ENCODE measurements at places on chromosomes 6 and 20.

GRCh38 chr6:18165751-18166150, 10.5 kb downstream of the KDM1B start:
- DNase-seq = no peak

DNA sequence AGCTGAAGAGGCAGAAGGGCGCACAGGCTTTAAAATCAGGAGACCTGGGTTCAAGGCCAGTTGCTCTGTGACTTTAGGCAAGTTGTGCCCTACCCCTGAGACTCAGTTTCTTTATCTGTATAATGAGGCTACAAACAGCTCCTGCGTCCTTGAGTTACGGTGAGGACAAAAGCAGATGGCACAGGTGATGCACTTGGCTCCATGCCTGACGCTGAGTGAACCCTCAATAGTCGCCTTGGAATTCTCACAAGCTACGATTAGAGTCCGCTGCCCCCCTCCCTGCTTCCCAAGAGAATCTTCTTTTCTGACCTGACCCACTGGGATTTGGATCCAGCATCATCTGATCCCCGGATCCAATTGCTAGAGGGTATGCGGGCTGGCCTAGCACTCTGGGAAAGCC, 6.4 kb downstream of the KCNG1 start:
- no peak for DNase-seq

DNA sequence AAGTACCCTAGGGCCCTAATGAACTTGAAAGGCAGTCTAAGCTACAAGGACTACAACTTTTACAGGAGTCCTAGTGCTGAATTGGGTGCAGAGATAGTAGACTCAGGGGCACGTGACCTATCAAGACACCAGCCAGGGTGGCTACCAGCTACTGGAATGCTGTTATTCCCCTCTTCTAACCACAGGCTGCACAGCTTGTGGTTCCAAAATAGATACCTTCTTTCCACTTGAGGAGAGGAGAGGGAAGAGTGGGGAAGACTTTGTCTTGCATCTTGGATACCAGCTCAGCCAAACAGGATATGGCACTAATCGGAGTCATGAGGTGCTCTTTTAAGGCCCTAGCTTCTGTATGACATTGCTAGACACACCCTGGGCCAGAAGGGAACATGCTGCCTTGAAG, 60.0 kb upstream of the MTRF1L start:
- DNase-seq = no peak

DNA sequence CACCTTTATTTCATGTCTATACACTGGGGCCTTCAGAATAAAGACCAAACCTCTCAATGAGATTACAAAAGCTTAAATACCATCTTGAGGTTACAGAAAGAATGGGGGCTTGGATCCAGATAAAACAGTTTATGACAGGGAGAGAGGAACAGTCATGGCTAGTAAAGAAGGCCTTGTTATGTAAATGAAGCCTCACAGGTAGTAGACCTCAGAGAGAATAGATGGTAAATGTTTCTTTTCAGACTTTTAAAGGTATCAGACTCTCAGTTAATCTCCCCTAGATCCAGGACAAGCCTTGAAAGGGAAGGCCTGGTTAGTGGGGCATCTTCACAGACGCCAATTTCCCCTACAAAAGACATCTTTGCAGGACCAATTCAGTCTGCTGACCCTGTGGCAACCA, 1325.6 kb downstream of the HACE1 start:
- no peak for DNase-seq

DNA sequence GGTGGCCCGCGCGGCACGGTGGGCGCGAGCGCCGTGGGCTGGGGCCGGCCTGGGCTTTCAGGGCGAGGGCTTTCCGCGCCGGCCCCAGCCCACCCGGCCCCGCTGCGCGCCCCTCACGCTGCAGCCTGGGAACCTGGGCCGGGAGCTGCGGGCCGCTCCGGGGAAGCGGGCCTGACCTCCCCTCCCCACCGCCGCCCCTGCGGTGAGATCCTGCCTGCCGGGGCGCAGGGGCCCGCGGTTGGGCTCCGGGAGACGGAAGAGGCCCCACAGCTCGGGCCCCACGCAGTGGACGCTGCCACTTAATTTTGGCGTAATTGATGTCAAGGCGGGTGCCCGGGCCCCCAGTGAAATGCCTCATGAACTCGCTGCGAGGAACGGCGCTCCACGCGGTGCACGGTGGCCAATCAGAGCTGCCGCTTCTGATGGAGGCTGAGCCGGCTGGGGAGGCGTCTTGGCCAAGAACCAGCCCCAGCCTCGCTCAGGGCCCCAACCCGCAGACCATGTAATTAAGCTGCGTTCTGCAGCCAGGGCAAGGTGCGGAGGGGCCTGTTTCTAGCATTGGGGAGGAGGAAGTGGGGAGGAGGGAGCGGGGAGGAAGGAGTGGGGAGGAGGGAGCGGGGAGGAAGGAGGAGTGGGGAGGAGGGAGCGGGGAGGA, 96.1 kb upstream of the BHLHE23 start:
- no peak for DNase-seq

DNA sequence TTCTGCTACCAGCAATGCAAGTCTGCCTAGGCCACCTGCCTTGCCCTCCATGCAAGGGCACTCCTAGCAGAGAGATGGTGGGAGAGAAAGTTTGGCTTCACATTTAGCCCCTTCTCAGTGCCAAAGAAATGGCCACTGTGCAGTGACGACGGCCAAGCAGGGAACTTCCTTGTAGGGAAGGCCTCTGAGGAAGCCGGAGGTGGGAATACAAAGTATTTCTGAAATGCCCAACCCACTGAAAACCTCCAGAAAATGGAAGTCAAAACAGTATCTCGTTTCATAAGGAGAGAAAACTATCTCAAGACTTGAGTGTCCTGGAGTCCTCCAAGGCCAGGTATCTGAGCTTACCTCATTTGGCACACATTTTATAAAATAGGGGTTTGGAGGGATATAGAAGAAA, 42.7 kb downstream of the JAG1 start:
- no peak for DNase-seq

DNA sequence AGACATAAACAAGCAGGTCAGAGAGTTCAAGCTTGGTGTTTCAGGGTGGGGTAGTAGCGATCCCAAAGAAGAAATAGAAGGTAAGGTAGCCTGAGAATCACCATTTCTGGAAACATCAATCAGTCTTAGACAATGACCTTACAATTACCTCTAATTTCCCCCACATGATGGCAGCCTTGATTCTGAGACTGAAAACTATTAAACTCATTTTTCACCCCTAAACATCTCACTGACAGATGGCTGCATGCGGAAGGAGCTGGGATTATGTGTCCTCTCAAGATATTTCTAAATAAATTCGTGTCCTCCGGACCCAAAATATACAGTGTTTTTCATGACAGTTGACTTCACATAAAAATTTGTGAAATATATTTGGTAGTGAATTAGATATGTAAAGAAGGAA, 61.0 kb downstream of the KIF6 start:
- DNase-seq = no peak

GRCh38 chr20:59804347-59804746, 129.1 kb downstream of the SYCP2 start:
- peak; percentile 1 for DNase-seq

- DNase-seq = no peak
These were observed at the start of gene ADAM33 for GRCh38 chr20:3681931-3682781. Gene ADAM33, minus strand, starts transcription at chr20:3682010. Its CDS starts 6 bp downstream, at chr20:3682004.

DNA sequence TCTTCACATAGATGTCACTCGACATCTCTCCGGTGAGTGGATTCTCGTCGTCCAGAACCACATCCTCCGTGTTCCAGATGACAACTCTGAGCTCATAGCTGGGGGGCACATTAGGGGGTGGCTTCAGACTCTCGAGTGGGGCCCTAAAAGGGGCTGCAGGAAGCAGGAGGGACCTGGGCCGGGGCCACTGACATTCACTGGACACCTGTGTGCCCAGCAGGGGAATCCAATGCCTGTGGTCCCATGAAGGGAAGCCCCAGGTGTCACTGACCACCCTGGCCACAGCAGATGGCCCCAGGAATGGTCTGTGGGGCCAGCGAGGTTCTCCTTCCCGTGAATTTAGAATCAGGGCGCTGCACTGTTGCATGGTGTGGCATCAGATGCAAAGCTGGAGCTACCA, 18.7 kb downstream of the ERGIC3 start:
- DNase-seq = peak; percentile 27

DNA sequence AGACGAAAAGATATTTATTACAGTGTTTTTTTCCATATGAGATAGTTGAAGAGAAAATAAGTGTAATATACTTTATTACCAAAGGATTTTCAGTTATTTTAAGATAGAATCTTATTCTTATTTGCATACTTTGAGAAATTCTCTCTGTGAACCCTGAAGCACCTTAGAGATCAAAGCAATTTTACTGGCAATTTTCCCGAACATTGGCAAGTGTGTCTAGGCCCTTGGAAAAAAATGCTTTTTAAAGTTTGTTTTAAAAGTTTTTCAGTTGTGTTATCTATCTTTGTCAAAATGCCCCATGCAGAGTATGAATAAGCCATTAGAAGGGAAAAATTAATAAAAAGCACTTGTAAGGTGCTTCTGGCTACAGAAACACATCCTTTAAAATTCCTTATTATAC, 276.8 kb upstream of the HSF2 start:
- DNase-seq = no peak

DNA sequence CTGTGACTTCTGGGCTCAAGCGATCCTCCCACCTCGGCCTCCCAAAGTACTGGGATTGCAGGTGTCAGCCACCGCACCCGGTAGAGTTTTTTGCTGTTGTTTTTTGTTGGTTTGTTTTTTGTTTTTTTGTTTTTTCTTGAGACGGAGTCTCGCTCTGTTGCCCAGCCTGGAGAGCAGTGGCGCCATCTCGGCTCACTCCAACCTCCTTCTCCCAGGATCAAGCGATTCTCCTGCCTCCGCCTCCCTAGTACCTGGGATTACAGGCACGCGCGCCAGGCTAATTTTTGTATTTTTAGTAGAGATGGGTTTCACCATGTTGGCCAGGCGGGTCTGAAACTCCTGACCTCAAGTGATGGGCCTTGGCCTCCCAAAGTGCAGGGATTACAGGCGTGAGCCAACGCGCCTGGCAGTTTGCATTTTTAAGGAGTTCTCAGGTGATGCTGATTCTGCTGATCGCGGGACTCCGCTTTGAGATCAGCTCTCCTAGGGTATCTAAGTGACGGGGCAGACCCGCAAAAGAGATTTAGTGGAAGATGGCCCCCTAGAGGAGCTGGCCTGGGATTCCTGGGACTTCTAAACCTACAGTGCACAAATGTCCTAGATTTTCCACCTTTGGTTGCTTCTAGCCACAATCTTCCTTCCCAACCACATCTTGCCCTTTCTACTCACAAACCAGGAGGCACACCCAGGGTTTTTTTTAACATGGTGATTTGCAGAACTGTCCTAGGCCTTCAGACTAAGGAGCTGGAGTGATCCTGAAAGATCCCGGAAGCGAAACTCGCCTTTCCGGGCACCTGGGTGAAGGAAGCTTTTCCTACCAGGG, 45.2 kb downstream of the DPPA5 start:
- peak; percentile 66 for DNase-seq

GRCh38 chr6:81067057-81067456, 685.4 kb downstream of the TENT5A start:
- DNase-seq = no peak

GRCh38 chr20:41232973-41233926, 84.3 kb downstream of the ZHX3 start:
- DNase-seq = no peak

GRCh38 chr6:150992262-150992661, 126.8 kb downstream of the MTHFD1L start:
- DNase-seq = no peak

DNA sequence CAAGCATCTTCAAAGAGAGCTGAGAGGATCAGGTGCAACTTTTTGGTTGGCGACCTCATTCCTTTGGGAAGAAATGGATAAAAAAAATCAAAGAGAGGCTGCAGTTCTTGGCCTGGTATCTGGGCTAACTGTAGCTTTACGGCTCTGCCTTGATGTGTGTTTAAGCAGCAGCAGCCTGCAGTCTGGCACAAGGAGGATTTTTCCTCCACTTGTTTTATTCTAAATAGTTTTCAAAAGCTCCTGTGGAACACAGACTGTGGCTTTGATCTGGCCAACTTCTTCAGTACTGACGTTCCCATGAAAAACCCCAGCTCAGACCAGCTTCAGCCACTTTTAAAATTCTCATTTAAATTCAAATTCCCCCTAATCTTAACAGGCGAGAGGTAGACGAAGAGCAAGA, 137.3 kb downstream of the HDGFL1 start:
- no peak for DNase-seq

- no peak for DNase-seq
These were observed 526.8 kb downstream of the CD83 start for GRCh38 chr6:14644381-14644780.

GRCh38 chr6:36544228-36544627, 3.1 kb downstream of the STK38 start:
- DNase-seq = no peak

DNA sequence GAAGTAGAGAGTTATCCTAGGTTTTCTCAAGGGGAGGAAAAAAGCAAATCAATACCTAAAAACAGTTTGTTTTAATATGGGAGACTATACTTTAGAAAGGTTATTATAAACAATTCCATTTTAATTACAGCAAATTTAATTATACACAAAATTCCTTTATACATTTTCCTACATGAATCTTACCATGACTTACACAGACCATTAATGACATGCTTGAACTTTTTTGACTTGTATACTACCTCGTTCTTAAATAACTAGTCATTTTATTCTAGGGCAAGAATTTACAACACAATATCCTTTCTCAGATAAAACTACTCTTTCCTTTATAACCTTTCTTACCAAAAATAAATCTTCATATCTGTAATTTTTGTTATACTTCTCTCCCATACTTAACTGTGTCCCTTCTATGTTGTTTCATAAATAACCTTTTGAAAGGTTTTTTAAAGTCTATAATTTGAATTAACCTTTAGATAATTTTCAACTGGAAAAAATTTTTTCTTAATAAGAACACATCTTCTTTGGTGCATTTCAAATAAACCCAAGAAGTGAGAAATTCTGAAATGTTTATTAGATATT, 729.4 kb downstream of the TENT5A start:
- DNase-seq = no peak

GRCh38 chr6:155408981-155409380, 46.7 kb downstream of the NOX3 start:
- DNase-seq = no peak

GRCh38 chr20:49400410-49400809, 82.1 kb downstream of the KCNB1 start:
- no peak for DNase-seq

- no peak for DNase-seq
These were observed 22.3 kb downstream of the ABRACL start for GRCh38 chr6:139050770-139051313.

GRCh38 chr6:166866839-166867637, 89.3 kb downstream of the RNASET2 start:
- no peak for DNase-seq

- peak; percentile 79 for DNase-seq
These were observed 26.6 kb upstream of the NPBWR2 start for GRCh38 chr20:64133951-64134407.

GRCh38 chr20:48406912-48407340, 420.9 kb downstream of the PREX1 start:
- no peak for DNase-seq

- DNase-seq = no peak
These were observed 75.4 kb downstream of the ANKEF1 start for GRCh38 chr20:10110151-10110550.

- no peak for DNase-seq
These were observed 1009.2 kb upstream of the GJE1 start for GRCh38 chr6:141123497-141123896.

All from D341Med (cell line).